ENCODE measurements at places on chromosomes 5 and 9. TPM values are rescaled to one million over a fixed set of nuclear protein-coding genes. Genes with fewer than 3 reads are reported as not detected.
A peak's percentile ranks its signal among the peaks of the same experiment; 100 is the strongest.

CATSPER3 gene
- 0.39 TPM for total RNA-seq

DNA sequence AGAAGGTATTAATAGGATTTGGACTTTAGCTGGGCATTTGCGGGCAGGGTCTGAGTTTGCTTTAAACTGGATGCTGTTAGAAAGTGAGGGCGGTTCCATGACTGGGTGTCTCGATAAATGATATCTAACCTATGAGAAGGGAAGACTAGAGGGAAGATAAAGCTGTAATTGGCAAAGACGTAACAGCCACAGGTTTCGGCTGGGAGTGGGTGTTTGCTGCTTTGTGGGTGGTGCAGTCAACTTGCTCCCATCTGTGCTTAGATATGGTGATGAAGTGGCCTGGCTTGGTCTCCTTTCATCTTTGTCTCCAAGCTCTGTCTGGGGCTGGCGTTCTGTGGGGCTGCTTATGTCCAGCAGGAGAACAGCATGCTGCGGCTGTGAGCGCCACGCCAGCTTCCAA is 23.3 kb downstream of the OR2V1 start:
- DNase-seq = no peak

GRCh38 chr5:150075233-150075632 is 11.1 kb downstream of the CSF1R start:
- DNase-seq = no peak

DNA sequence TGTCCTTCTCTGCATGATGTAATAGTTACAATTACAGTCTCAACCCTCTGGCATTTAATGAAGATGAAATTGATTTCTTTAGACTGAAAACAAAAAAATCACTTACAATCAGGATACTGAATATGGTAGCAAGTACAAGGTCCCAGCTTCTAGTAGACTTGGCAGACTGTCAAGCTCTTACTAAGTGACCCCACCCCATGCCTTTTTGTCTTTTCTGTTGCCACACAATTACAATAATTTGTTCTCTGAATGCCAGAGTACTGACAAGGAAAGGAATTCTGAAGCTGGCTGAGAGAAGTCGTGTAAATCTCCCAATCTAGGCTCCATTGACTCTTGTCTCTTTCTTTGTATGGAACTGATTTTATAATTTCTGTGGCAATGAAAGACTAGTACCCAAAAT is 154.2 kb downstream of the TMC1 start:
- DNase-seq = peak; percentile 72
